Activated effector memory CD4-positive, alpha-beta T cell treated with anti-CD3 and anti-CD28 coated beads, Interleukin-2, amount 50 U/mL, for 16 hours (primary cell): ENCODE measurements at places on chromosomes 11 and 22.

DNA sequence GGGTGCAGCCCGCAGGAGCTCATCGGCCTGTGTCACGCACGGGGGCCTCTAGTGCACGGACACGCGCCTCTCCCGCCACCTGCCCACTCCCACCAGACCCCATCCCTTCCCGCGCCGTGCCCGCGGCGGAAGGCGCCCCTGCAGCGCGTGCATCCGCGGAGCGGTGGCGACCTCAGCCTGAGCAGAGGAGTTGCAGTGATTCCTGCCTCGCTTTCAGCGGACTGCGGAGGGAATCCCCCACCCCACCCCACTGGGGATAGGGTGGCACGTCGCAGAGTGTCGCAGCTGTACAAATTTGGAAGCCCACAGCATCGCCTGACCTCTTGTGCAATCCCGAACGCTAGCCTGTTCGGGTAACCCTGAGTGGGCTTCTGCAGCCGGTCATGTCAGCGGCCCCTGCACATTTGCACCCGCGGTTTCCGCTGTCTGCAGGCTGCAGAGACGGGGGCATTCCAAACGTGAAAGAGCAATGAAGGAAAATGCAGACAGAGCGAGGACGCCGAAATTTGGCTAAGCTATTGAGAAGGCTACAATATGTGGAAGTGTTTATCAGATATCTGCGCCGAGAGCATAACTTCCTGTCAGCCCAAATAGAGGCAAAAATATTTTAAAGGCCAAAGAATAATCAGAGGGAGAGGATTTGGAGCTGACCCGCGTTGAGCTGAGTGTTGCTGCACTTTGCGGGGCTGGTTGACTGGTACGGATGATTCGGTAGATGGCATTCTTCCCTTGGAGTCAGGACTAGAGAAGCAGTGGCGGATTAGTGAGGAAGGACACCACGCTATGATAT lies 617 bp upstream of the ARHGAP20 start:
- no peak for DNase-seq

- DNase-seq = no peak
Observed at GRCh38 chr11:77497368-77497767, 23.5 kb upstream of the PAK1 start.

DNA sequence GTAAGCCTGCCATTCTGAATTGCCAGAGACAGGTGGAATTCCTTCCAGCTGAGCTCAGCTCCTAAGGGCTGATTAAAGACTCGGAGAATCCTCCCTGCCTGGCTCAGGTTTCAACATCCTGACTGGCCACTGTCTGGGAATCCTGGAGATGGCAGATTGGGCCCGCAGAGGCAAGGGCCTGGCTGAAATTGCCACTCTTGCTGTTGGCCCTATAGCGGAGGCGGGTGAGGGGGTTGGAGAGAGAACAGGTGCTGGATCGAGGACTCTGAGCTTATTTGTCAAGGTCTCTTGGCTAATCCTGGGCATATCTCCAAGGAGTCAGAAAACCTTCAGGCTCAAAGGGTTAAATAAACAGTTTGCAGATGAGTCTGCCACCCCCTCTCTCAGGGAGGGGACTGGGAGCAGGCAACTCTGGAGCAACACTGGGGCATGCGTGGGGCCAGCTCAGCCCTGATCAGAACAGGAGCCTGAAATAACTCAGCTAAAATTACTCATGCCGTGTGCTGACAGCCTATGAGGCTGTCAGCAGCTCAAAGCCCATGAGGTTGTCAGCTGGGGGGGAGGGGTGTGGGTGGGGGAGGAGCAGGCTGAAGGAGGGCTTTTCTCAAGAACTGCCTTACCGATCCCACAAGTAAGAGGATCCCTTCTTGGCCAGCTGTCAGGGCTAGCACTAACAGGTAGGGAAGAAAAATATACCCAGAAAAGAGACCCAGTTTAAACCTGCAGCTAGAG lies 14.7 kb upstream of the MFRP start:
- DNase-seq = no peak

DNA sequence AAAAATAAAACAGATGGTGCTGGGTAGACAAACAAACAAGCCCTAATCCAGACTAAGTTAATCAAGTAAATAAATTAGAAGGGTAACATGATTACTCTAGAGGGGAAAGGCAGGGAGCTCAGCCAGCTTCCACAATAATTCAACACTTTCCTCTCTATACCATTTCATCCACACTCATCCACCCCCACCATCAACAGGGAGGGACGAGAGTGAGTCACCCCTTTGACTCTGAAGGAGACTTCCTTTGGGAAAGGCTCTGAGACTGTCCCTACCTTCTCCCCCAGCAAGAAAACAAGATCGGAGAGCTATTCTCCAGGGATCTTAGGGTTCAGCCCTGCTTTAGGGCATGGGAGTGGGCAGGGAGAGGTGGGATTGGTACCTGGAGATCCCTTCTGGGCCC lies 33.1 kb downstream of the TRIM66 start:
- DNase-seq = no peak

GRCh38 chr22:33221568-33221967 lies 163.4 kb upstream of the SYN3 start:
- no peak for DNase-seq

DNA sequence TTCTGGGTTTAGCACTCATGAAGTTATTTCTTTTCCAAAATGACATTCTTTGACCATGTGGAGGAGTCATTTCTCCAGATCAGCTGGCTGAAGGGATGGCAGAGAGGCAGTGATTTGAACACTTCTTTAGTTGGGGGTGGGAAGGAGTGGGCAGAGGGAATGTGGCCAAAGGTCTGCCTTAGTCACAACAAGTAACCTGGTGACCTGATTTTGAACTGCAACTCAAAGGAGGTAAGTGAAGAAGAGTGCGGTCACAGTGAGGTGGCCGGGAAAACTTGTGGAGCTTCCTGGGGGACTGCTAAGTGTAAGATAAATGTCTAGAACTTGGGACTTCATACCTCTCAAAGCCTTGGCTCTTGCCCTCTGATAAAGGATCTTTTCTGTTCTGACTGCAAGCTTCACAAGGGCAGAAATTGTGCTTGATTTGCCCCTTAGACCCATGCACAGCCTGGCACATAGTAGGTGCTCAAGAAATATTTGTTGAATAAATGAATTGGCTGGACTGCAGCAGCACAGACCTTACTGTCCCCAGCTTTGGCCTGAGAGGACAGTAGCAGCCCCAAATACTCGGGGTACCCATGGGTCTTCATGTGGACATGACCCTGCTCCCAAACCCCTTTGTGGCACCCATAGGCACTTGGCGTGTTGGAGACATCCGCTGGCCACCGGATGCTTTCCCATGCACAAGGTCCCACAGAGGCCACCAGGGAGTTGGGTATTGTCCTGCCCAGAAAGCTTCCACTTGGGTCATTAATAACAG lies 99.0 kb upstream of the ALX4 start:
- DNase-seq = no peak

GRCh38 chr11:10659339-10660216 lies 34.0 kb downstream of the IRAG1 start:
- DNase-seq = no peak

DNA sequence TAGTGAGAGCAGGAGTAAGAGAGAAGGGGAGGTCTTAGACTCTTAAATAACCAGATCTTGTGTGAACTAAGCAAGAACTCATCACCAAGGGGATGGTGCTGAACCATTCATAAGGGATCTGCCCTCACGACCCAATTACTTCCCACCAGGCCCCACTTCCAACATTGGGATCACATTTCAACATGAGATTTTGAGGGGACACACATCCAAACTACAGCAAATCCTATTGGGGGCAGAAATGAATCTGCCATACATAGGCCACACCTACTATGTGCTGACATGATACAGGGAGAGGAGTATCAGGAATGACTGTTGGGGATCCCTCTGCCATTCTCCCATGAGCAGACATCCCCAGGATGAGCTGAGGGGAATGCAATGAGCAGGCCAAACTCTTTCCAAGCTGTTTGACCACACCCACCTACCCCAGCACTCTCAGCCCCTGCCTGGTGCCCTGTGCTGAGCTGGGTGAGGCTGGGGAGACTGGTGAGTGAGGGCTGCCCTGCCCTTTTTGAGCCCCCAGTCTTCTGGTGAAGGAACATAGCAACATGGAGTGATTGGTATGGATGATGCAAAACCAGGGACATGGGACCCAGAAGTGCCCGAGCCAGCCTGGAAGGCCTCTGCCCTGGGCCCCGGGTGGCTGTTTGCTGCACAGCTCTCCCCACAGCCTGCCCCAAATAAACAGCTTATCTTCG lies 1.2 kb upstream of the GTSE1 start:
- DNase-seq = no peak

- DNase-seq = no peak
Observed at GRCh38 chr11:19607656-19608360, 104.8 kb upstream of the NAV2 start.

- DNase-seq = no peak
Observed at GRCh38 chr22:48653306-48653705, 1174.4 kb downstream of the BRD1 start.

DNA sequence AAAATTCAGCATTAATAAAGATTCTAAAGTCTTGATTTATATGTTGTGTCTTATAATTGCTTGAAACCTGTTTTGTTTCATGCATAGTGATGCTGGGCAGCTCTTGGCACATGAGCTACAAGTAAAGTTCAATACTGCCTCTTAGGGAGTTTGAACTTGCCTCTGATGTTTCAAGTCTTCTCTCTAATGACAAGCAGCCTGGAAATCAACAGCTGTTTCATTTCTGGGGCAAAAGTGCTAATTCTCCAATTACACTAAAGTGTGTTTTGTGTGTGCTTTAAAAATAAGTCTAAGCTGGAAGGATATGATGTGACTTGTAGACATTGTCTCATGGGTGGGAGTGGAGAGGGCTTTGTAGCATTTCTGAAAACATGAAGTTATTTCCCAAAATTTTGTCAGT lies 23.7 kb upstream of the SESN3 start:
- no peak for DNase-seq

DNA sequence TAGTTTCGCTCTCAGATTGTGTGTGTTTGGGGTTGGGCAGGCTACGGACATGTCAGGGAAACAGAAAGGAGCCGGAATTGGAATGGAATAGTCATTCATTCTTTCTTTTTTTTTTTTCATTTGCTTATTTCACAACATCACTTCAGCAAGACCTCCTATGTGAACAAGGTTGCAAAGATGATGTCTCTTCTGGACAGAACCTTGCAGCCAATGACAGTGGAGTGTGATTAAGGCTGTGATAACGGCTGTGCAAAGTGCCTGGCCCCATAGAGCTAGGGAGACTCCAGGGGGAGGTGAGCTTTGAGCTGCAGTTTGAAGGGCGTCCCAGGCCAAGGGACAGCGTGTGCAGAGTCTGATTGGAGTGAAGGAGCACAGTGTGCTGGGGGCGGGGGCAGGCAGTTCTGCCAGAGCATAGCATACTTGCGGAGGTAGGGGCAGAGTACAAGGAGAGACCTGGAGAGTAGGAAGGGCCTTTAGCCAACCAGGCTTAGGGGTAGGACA lies 3.4 kb downstream of the TIGD3 start:
- no peak for DNase-seq
